Urinary bladder (tissue), 4 donors: ENCODE measurements at places on chromosomes 7 and 10.

GRCh38 chr7:2613098-2613930 lies 18.5 kb upstream of the TTYH3 start:
- no peak for DNase-seq

DNA sequence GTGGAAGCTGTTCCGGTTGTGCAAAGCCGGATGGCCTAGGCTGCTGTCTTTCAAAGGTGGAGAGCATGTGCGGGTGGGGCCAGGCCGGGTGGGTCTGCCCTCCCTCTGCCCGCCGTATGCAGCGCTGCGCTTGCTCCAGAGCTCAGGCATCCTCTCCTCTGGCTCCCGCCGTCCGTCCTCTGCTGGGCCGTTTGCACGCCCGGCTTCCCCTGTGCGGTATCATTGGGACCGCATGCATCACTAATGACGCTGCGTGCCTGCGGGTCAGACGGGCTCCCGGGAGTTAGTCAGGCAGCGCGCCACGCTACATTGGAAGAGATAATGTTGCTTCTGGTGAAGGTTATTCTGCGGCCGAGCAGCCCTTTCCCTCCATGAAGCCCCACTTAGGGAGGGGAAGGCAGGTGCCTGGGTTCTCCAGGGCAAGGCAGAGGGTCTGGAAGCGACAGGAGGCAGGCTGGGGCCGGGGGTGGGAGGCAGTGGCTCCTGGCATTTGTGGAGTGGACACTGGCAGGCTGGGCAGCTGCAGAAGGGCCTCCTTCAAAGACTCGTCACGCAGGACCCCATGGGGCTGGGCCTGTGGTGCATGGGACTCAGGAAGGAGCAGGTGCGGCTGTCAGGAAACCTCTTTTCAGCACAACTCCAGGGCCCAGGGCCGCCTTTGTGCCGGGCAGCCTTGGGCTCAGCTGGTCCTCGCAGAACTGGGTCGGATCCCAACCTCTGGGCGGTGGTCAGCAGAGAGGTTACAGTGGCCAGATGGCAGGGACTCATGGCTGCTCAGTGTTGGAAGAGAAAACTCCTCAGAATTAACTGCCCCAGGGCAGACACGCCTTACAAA lies 318.5 kb downstream of the WDR37 start:
- no peak for DNase-seq

- no peak for DNase-seq
Observed at GRCh38 chr10:58531084-58531695, 18.5 kb downstream of the BICC1 start.

DNA sequence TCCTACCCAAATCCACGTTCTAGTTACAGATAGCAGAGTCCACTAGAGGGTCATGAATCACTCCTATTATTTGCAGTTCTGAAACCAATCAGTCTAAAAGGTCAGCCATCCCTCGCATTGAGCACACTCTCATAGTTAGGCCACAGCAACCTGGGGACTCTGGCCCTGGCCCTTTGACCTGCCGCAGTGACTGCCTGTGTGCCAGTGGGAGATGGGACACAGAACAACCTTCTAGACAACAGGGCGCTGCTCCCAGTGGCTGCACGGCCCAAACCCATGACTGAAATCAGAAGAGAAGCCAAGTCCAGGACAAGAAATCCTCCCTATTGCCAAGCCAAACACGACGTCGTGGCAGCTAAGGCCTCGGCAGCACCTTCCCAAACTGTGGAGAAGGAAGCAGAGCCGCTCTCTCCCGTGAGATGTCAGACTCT lies 158.5 kb downstream of the HERPUD2 start:
- no peak for DNase-seq

DNA sequence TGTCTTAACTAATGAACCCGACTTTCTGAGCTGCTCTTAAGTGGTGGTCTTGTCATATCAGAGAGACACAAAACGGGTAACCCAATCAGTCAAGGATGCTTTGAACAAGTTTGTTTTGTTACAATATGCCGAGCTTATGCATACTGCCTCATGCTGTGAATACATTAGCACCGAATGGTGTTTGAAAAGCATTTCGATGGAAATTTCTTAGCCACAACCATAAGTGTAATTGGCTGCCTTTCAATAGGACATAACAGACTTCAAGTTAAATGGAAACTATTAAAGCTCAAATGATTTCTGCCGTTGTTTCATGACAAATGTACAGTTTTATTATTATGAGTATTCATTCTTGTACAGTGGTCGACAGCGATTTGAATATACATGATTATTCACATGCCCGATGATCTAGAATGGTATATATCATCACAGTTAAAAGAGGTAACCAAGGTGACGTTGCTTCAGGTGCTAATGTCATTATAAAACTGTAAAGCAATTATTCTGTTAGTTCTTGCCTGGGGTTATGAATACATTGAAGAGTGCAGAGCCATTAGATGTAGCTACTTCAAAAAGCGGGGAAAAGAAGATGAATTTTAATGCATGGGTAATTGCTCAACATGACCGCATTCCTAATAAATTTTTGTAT lies 118.8 kb downstream of the EBF3 start:
- DNase-seq: no peak

- no peak for DNase-seq
Observed at GRCh38 chr10:121459279-121459621, 139.0 kb downstream of the FGFR2 start.

GRCh38 chr10:5297466-5297865 lies 67.3 kb upstream of the UCN3 start:
- DNase-seq: no peak

DNA sequence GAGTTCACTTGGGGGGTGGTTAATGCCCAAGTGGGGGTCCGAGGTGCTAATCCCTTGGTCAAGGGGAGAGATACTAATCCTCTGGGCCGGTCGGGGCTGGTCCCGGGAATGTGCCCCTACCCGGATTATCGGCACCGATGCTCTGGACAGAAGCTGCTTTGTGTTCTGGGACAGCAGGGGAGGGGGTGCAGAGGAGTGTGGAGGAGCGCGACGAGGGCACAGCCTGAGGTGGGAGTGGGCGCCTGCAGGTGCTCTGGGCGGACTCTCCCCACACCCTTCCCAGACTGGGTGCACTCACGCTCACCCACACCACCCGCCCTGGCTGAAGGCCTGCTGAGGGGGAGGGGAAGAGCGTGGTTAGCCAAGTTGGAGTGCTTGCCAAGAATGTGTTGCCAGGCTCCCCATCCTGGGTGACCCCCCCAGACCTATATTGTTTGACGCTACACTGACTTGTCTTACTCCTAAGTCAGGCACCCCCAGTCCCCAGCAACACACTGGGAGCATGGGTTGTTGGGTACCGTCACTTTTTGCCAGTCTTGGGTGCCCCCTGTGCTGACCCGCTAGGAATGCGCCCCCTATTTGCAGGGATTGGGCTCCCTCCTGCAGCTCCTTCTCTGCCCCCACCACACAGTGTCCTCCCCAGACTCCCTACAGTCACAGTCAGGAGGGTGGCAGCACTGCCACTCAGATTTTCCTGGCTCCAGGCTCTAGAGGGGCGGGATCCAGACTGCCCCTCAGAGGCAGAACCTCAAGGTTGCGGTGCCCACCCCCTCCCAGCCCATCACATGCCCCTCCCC lies 1.2 kb downstream of the SLC4A2 start:
- no peak for DNase-seq
